ENCODE measurements at places on chromosomes 4 and X. TPM values are rescaled to one million over a fixed set of nuclear protein-coding genes. Genes with fewer than 3 reads are reported as not detected.

Gene HAUS3
- polyA plus RNA-seq, result 20.4 TPM

Gene RBM46
- polyA plus RNA-seq, result not detected

- no peak for DNase-seq
Measured at GRCh38 chr4:10877076-10877475, 192.5 kb upstream of the CLNK start.

DNA sequence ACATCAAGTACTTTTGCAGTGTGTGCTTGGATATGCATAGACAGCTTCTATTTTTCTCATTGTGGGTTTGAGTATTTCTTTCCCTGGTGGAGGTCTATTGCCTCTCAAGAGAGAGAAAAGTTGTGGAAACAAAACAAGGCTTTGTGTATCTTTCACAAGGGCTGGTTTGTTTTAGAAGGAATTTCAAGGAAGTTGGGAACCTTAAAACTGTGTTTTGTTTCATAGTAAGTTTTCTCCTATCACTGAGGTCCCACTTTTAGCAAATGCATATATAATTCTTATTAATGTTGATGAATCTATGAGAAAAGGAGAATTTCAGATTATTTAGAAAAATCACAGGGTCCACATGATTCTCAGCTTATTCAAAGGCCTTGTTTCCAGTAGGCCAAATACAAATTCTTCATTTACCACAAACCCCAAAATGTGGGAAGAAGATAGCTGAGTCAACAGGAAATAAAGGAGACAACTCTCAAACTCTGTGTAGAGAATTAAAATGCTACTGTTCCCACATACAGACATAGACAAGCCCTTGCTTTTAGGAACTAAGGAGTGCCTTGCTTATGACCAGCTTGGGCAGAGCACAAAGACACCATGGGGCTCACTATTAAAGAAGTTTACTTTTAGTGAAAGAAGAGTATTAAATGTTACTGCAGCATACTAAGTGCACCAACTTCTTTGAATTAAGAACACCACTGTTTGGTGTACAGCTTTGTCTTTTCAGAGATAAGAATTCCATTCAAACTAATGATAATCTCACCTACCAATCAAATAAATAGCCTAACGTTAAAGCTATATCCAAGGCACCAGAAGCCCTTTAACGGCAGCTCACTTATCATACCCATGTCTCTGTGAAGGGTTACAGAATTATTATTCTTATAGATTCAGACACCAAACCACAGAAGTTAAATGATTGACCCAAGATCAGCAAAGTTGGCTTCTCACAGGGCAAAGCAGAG lies 177.4 kb upstream of the LEF1 start:
- no peak for DNase-seq

GRCh38 chr4:53477038-53477565 lies 99.7 kb downstream of the FIP1L1 start:
- DNase-seq, result no peak

- no peak for DNase-seq
Measured at GRCh38 chr4:7503559-7504249, 69.0 kb upstream of the PSAPL1 start.

All from renal pelvis (tissue), 12 donors.